GM12864 (cell line): ENCODE measurements at places on chromosomes 6 and 20.

DNA sequence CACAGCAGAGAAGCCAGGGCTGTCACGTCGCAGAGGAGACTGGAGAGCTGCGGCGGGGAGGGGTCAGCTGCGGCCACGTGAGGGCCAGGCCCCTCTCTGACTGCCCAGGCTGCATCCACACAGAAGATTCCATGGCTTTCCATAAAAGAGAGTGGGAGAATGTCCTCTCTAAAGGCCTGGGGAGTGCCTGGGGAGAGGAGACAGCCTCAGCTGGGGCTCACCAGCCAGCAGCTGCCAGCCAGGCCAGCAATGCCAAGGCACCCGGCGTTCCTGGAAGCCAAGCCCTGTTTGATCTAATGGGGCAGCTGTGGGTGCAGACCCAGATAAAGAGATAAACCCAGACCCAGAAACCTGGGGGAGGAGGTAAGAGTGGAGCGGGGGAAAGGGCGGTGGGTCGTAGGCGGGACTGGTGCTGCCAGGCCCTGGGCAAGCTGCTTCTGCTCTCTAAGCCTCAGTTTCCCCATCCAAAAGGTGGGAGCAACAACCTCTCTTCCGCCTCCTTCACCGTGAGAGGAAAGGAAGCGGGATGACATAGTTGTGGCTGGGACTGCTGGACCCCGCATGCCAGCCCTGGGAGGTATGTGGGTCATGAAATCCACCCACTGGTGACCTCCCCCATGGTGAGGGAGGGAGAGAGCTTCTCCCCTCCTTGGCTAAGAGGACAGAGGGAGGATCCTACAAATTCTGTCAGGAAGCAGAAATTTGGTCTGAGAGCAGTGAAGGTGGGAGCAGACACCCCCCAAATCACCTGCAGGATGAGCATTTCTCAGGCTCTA is 3.1 kb upstream of the OSBPL2 start:
- DNase-seq: no peak

GRCh38 chr6:148192310-148192709 is 150.3 kb upstream of the SASH1 start:
- DNase-seq: no peak

- DNase-seq: no peak
Measured at GRCh38 chr6:163588220-163588919, 173.9 kb downstream of the QKI start.

DNA sequence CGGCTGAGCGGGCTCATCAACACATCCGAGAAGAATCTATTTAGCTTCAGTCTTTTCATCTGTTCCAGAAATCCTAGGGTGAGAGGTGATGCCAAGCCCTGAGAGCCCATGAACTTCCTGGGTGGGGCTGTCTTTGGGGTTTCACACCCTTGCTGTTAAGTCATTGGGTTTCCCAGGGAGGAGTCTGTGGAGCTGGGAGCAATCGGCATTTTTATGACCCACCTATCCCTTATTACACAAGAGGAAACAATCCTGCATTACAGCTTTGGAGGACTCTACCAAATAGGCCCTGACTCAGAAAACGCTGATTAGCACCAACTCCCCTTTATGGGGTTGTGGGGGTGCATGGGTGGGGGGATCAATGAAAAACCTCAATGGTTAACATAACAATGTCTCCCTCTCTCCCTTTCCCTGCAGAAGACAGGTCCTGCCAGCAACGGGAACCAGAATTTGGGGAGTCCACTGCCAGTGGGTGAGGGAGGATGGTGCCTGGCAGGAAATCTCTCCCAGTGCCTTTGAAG is 46.3 kb downstream of the EZR start:
- DNase-seq: no peak

DNA sequence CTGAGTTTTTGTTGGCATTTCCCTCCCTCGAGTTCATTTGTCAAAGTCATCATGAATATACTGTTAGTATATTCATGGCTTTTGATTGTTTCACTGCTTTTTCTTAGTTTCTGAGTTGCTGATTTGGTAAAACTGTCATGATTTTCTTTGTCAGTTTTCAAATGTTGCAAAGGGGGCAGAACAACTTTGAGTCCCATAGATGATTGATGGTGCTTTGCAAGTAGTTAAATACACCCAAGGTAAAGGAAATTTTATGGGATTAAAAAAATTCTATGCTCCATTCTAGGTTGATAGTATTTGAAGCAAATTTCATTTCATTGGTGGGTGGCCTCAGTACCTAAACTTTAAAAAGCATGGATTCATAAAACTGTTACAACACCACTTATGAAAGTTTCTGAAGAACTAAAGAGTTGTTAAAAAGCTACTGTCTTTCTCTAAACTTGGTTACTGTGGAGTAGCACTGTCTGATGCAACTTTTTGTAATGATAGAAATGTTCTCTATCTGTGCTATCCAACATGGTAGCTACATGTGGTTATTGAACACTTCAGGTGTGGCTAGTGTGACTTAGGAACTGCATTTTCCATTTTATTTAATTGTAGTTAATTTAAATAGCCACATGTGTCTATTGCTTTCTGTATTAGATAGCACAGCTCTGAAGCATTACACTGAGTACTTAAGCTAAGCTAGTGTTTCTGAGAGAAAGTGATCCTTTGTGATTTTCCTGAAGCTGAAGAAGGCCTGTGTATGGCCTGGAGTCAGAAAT is 153.6 kb downstream of the ZFAND3 start:
- no peak for DNase-seq

GRCh38 chr6:53411451-53411850 is 62.7 kb upstream of the ELOVL5 start:
- DNase-seq: no peak

GRCh38 chr6:151624071-151624470 is 130.3 kb downstream of the CCDC170 start:
- no peak for DNase-seq

DNA sequence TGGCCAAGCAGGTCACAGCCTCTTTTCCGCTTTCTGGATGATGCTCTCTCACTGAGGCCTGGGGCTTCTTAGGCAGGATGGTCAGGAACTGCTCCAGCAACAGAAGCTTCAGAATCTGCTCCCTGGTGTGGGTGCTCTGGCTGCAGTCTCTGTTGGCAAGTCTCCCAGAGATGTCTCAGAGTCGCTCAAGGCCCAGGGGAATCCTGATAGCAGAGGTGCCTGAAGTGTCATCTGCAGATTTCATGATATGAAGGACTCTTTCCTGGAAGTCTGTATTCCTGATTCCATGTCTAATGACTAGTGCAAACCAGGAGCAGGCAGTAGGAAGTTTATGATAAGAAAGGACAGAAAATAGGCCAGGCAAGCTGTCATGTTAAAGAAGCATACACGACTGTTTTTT is 20.3 kb downstream of the ZSCAN31 start:
- DNase-seq: no peak

DNA sequence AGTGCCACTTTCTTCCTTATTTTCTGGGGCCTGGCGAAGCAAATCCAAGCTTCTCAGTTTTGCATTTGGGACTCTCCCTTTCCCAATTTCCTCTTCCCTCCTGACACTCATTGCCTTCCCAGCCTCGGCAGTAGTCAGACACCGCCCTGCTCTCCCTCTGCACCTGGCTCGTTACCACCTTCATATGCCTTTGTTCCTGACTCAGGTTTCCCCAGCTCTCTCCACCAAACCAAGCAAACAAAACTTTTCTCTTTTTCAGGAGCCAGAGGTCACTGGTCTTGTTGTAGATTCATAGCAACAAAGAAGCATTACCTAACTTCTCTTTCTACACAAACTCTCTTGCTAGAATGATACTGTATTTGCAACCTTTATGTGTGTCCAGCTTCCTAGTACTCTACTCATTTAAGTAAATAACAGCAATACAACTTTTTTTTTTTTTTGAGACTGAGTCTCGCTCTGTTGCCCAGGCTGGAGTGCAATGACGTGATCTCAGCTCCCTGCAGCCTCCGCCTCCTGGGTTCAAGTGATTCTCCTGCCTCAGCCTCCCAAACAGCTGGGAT is 9.0 kb upstream of the ZC3H12D start:
- DNase-seq: no peak

GRCh38 chr6:28474441-28475219 is 31.3 kb upstream of the ZSCAN23 start:
- DNase-seq: peak; percentile 63

DNA sequence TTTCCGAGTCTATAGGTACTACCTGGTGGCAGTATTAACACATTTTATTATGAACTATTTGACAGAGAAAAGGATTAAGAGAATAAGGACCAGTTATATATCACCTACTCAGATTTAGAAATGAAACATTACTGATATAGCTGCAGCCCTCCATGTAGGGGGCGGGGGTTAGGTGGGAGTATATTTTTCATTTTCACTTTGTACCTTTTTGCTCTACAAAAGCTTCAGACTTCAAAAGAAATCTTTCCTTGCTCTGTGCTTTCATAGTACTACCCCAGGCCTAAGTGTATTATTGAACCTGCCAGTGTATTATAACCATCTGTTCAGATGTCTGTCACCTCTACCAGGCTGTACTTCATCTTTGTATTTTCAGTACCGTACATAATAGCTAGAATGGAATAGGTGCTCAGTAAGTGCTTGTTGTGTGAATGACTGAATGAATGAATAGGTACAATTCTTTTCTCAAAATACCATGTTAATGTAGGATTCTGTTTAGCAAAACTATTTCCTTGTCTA is 43.0 kb downstream of the CDKAL1 start:
- no peak for DNase-seq

DNA sequence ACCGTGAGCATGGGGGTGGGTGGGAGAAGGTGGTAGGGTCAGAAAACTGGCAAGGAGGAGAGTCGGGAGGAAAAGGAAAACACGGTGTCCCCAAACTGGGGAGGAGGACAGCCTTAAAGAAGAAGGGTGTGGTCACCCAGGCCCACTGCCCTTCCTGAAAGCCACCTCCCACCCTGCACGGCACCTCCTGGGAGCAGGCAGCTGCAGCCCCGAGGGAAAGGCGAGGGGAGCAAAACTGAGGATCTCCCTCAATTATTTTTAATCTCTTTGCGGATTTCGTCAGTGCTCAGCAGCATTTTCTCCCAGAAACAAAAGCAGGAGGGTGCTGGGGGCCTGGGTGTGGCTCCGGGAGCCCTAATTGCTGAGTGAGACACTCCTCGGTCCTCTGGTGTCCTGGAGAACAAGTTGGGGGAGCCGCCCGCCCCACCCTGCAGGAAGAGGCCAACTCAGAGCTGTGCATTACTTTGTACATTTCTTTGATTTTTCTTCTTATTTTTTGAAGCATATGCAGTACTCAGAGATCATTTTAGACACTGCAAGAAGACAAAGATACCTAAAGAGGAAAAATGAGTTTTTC is 56.4 kb downstream of the RIOK1 start:
- DNase-seq: no peak

- DNase-seq: no peak
Measured at GRCh38 chr20:33604084-33604990, 57.8 kb upstream of the C20orf144 start.

DNA sequence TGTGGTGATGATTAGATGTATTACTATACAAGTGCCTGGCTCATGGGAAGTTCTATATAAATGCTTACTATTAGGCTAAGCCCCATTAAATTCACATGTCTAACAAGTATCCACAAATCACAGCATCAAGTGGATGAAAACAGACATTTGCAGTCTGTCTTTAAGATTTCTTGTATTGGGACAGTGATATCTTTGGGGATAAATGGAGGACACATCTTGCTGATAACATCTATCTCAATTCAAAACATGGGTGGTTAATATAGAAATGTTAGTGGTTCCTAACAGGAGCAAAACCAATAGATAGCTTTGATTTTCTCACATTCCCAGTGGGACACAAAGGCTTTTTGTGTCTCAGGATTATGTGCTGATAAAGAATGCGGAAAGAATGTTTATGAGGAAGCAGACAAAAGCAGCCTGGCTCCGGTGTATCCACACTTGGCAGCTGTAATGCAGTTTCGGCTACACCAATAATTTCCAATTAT is 29.3 kb downstream of the PTPRK start:
- DNase-seq: no peak

GRCh38 chr6:119314885-119315272 is 34.7 kb downstream of the MAN1A1 start:
- peak; percentile 25 for DNase-seq

DNA sequence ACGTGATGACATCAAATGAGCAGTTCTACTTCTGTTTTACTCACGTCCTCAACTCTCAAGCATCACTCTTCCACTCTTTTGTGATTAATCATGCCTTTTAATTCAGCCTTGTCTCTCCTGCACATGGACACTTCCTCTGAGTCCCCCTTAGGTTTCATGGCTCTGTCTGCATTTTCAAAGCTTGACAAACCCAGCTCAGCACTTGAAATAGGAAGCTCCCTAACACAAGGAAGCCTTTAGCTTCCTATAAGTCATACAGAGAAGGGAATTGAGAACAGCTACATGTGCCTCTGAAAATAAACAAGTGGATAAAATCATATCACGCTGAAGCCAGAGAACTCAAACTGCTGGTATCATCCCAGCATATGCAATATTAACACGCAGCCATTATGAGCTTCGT is 21.2 kb downstream of the KIF16B start:
- DNase-seq: no peak

DNA sequence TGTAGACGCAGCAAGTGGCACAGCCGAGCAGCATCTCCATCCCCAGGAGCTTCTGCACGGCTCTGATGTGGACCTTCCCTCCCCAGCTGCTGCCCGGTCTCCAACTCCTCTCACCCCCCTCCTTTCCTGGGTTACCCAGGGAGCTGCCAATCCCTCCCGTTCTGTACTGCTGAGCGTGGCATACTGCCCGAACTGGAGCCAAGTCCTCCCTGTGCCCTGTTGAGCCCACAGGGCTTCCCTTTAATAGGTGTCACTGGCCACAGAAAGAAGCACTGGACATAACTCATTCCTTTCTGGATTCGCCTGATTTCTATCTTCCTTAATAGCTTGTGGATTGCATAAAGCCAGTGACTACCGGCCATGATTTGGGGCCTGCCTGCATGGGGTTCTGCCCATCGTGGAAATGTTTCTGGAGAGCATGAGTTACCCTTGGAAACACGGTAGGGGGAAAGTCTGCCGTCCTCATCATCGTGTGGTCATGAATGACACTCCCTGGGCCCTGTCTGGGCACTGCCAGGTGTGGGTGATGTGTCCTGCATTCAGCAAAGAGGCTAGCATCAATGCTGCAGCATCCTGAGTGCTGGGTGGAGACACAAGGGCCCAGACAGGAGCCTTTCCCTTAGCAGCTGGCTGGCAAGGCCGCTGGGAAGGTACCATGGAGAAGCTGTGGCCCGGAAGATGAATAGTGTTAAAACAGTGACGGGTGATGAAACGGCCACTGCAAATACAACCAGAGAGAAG is 189.7 kb downstream of the SYNDIG1 start:
- DNase-seq: no peak

DNA sequence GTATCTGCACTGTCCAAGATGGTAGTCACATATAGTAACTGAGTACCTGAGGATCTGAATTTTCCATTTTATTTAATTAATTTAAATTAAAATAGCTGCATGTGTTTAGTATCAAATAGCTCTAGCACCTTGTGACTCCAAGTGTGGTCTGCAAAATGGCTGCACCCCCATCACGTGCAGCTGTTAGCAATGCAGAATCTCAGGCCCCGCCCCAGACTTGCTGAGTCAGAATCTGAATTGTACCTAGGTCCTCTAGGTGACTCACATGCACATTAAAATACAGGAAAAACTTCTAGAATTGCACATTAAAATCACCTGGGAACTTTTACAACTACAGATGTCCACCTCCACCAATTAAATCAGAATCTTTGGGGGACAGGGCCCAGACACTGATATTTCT is 19.2 kb upstream of the FAM83C start:
- peak; percentile 18 for DNase-seq

GRCh38 chr6:129597023-129597713 is 112.8 kb downstream of the ARHGAP18 start:
- no peak for DNase-seq
